ENCODE measurements at places on chromosomes 5 and 9. TPM values are rescaled to one million over a fixed set of nuclear protein-coding genes. Genes with fewer than 3 reads are reported as not detected.

Gene LCP2
- total RNA-seq, result 10.2 TPM

Gene GPX3
- total RNA-seq, result 31.1 TPM

Gene ZNF483
- total RNA-seq, result 4.2 TPM

Gene MEIKIN
- total RNA-seq, result not detected

Gene MPDZ
- total RNA-seq, result 47.2 TPM

Gene TCF7
- total RNA-seq, result 3.5 TPM

Gene SMIM33
- total RNA-seq, result not detected

Gene CCL21
- 11.9 TPM for total RNA-seq

Gene AGXT2
- total RNA-seq, result not detected

Gene SH3TC2
- total RNA-seq, result 4.4 TPM

Gene PCDHGB7
- 7.6 TPM for total RNA-seq

GRCh38 chr5:156534906-156535485 lies 208.0 kb downstream of the SGCD start:
- DNase-seq, result no peak

DNA sequence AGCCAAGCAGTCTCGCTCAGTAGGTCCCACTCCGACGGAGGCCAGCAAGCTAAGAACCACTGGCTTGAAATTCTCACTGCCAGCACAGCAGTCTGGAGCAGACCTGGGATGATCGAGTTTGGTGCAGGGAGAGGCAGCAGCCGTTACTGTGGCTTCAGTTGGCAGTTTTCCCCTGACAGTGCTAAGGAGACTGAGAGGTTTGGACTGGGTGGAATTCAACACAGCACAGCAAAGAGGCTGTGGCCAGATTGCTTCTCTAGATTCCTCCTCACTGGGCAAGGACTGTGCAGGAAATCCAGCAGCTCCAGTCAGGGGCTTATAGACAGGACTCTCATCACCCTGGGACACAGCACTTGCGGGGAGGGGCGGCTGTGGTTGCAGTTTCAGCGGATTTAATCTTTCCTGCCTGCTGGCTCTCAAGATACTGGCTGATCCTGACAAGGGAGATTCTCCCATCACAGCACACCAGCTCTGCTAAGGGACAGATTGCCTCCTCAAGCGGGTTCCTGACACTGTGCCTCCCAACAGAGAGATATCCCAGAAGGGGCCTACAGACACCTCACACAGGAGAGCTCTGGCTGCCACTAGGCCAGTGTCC lies 122.1 kb downstream of the YIPF5 start:
- DNase-seq, result no peak

GRCh38 chr9:115653171-115653606 lies 500.4 kb upstream of the PAPPA start:
- no peak for DNase-seq

GRCh38 chr5:154368041-154368800 lies 77.6 kb upstream of the SAP30L start:
- peak; percentile 59 for DNase-seq

DNA sequence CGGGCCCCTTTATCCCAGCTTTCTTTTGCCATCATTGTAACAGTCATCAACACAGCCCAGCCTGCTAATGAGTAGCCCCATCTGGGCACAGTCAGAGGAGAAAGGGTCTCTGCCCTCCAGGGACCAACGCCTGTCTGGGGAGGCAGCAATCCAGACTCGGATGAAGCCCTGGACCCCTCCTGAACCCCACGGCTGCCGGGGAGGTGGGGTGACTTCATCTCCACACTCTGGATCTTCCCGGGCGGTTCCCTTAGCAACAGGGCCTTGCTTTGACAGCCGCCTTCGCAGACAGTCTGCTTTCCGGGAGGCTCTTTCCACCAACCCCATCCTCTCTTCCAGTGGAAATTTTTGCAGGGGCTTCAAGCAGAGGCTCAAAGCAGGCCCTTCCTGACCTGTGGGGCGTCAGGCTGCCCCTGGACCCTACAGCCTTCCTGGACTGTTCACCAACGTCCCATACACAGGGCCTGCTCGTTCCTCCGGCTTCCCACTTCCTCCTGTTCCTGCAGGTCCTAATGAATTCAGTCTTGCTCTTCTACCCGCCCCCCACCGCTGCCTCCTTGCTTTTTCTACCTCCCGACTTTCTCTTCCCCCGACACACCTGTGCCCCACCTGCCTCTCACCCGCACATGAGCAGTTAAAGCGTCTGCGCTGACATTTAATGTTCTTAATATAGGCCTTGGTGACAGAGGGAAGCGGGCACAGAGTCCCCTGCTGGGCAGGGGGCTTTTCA lies 161.7 kb upstream of the MVB12B start:
- no peak for DNase-seq

- DNase-seq, result peak; percentile 95
These were observed 140.9 kb downstream of the ZNF608 start for GRCh38 chr5:124605541-124605940.

- no peak for DNase-seq
These were observed 35.1 kb upstream of the FREM1 start for GRCh38 chr9:14945351-14945750.

DNA sequence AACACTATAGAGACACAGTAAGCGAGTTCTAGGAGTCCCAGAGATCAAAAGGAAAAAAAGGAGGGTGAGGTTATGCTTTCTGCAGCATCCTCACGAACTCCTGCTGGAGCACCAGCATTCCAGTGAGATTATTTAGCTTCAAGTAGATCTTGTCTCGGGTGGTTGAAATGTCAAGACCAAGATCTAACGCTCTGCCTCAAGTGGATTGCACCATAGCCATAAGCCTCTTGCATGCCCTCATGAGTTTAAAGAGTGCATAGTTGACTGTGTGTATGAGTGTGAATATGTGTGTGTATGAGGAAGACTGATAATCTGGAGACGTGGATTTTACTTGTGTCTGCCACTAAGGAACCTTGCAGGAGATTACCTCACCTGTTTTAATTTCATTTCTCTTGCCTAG lies 335.3 kb upstream of the ADAMTSL1 start:
- DNase-seq, result no peak

DNA sequence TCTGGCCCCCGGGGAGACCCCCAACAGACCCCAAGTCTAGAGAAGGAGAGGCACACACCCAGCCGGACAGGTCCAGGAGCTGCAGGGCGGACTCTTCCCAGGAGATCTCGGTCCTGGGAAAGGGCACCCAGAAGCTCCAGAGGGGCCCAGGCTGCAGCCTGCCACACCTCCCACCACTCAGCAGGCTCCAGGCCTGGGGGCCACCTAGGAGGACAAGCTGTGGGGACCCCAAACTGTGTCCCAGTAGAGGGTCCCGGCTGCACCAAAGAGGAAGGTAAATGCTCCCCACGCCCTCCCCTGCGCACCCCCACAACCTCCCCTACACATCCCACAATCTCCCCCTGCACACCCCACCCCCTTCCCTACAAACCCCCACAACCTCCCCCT lies 48.5 kb downstream of the PLEKHG4B start:
- DNase-seq, result no peak

GRCh38 chr5:179192185-179192890 lies 132.2 kb downstream of the ZNF354C start:
- DNase-seq, result no peak

DNA sequence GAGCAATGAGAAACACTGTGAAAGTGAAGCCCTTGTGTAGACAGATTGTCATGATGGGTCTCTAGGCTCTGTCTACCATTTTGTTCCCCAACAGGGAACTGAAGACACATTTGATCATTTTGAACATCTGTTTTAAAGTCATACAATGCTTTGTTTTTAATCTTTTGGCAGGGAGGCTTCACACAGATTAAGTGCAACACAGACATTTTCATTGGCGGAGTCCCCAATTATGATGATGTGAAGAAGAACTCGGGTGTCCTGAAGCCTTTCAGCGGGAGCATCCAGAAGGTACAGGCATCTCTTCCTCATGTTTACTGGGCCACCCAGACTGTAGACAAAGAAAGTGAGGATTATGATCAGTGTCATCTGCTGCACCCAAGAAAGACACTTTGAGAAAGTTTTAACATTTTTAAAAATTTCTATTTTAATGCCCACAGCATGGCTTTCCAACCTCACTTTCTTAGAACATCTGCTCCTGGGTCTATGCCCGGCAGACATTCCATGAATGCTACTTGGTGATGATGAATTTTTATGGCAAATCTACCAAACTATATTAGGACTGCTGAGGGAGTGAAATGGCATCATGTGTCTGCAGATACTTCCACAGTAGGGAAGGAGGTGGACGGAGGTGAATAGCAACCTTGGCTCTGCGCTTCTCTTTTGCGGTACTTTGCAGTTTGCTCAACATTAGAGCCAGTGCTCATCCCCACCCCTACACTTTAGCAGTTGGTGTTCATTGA lies 121.3 kb downstream of the LIFR start:
- DNase-seq, result no peak

GRCh38 chr9:72386186-72386585 lies 21.2 kb upstream of the ZFAND5 start:
- no peak for DNase-seq

DNA sequence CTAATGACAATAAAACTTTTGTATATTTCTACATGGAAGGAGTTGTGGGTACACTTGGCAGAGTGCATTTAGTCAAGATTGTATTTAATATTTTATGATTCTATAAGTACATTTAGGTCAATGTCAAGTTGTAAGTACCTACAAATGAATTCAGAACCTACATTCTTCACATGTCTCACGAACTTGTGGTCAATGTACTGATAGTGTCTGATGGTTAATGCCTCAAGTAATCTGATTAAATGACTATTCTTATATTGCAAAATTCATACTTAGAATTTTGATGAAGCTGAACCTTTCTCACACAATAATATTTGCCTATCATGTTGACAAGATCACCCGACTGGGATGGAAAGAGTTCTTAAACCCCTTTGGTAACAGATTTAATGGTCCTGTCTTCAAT lies 444.5 kb downstream of the CTNND2 start:
- DNase-seq, result no peak

DNA sequence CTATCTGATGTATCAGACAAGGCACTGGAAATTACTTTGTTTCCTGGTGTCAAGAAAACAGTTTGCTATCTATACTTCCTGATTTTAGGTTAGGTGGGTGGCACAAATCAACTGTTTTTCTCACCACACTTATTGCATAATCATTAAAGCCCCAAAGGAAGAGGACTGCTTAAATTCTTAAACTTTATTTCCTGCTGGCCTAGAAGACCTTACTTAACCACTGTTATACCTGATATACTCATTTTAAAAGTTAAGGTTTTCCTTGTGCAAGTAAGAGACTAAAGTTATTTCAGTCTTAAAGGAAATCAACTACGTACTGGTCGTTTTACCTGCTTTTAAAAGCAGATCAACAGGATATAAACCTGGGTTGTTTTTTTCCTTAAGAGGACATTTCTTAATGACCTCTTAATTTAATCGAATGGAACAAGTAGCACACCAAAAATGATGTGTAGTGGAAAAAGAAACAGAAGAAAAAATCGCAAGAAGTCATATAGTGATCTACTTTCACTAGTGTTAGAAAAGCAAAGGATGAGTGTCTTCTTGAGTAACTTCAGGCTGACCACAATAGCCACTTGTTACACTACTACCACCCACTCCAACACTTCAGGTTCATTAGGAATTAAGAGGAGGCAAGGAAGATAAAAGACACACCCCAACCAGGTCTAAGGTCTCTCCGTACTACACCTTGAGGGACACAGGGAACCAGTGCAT lies 974 bp downstream of the CLINT1 start:
- no peak for DNase-seq

- DNase-seq, result no peak
These were observed 114.5 kb downstream of the UGCG start for GRCh38 chr9:112011051-112011620.

GRCh38 chr9:33131790-33132772 lies 35.1 kb downstream of the B4GALT1 start:
- no peak for DNase-seq

DNA sequence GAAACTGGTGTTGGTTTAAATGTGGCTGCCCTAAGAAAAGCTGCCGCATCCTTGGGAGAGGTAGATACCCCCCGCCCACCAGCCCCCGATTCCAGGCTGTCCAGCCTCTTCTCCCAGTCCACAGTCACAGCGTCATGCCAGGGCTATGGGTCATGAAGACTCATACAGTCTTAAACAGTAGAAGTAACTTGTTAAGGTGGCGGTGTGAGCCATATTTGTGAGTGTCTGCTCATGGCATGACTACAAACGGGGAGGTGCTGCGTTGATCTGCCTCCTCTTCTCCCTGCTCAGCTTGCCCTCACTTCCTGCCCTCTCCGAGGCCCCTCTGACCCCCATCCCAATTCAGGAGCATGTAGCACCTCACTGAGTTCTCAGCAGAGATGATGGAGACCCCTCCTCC lies 20.8 kb downstream of the FGD3 start:
- no peak for DNase-seq

DNA sequence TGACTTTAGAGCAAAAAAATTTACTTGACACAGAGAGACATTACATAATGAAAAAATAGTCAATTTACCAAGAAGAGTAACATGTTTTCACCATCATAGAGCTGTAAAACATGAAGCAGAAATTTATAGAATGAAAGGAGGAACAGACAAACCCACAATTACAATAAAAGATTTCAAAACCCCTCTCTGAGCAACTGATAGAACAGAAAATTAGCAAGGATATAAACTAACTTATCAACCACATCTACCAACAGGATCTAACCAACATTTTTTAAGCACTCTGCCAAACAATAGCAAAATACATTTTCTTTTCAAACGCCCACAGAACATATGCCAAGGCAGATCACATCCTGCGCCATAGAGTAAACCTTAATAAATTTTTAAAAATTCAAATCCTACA lies 17.9 kb downstream of the SLCO4C1 start:
- DNase-seq, result no peak

DNA sequence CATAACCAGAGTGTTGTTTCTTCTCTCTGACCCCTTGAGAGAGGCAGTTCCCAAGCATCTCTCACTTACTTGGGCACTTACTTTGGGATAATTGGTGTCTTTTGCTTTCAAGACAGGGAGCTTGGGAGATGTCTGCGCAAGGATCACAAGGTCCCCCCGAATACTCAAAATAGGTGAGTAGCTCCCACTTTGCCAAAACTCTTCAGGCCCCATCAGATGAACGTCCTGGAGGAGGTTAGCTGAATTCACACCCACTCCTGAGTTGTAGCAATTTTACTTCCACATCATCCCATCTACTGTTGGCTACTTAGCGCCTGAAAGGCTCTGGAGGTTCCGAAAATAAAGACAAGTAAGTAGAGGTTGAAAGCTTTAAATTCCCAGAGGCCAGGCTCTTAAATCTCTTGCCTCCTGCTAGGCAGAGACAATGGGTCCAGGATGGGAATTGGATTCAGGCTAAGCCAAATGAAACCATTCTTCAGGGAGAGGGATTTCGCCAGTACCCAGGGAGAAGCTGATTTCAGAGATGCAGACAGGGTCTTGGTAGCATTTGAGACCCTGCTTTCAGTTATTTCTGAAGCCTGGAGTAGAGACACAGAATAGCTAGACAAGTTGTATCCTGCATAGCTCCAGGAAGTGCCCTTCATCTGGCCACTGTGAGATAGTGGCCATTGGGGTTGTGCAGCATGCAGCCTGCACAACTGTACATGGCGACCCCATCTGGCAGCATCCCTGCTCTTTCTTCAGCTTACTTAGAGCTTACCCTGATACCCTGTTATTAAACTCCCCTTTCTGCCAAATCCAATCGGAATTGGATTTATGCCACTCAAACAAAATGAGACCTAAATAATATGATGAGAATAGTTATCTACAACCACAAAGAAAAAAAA lies 60.1 kb downstream of the BOD1 start:
- no peak for DNase-seq

- no peak for DNase-seq
These were observed 7.2 kb downstream of the PLK2 start for GRCh38 chr5:58452566-58453258.

GRCh38 chr5:153584126-153584959 lies 93.9 kb downstream of the GRIA1 start:
- peak; percentile 42 for DNase-seq

GRCh38 chr9:34654323-34655051 lies 2.5 kb downstream of the IL11RA start:
- peak; percentile 91 for DNase-seq

GRCh38 chr9:89295400-89295799 lies 15.6 kb upstream of the CKS2 start:
- no peak for DNase-seq

Data from skin of body (tissue), 3 donors.